ENCODE measurements at places on chromosomes 11 and 22.

GRCh38 chr11:3856856-3857553 is 1.5 kb downstream of the STIM1 start:
- no peak for DNase-seq

GRCh38 chr11:19344661-19345518 is 104.1 kb upstream of the E2F8 start:
- DNase-seq, result peak; percentile 52

DNA sequence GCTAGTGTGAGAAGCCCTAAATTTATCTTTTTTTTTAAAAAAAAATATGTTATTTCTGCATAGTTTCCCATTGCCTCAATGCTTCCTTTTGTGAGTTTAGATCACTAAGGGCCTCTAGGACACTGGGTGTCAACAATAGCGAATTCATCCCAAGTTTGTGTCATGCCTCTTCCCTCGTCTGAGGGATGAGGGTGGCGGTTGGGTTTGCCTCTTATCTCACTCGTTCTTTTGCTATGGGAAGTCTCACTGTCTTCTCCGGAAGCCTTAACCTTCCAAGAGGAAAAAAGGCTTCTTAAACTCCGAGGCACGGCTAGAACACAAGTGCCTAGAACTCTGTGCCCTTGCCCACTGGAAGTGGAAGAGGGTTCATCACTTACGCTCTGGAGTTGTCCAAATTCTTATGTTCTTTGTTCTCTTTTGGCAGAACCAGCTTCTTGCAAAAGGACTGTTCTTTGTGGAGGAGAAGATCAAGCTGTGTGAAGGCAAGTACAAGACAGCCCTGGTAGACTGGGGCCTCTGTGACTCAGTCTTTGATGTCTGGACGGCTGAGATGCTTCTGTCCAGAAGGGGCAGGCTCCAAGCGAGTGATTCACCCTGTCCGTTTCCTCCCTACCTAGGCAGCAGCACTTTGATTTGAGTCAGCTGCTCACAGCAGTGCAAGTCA is 78.5 kb downstream of the TRAF6 start:
- no peak for DNase-seq

DNA sequence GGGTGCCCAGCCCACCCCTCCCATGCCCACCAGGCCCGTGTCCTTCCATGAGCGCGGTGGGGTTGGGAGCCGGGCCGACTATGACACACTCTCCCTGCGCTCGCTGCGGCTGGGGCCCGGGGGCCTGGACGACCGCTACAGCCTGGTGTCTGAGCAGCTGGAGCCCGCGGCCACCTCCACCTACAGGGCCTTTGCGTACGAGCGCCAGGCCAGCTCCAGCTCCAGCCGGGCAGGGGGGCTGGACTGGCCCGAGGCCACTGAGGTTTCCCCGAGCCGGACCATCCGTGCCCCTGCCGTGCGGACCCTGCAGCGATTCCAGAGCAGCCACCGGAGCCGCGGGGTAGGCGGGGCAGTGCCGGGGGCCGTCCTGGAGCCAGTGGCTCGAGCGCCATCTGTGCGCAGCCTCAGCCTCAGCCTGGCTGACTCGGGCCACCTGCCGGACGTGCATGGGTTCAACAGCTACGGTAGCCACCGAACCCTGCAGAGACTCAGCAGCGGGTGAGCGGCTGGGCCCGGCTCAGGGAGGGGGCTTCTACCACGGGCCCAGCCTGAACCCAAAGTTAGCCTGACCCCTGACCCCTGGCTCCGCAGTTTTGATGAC is 3.0 kb downstream of the PKP3 start:
- no peak for DNase-seq

DNA sequence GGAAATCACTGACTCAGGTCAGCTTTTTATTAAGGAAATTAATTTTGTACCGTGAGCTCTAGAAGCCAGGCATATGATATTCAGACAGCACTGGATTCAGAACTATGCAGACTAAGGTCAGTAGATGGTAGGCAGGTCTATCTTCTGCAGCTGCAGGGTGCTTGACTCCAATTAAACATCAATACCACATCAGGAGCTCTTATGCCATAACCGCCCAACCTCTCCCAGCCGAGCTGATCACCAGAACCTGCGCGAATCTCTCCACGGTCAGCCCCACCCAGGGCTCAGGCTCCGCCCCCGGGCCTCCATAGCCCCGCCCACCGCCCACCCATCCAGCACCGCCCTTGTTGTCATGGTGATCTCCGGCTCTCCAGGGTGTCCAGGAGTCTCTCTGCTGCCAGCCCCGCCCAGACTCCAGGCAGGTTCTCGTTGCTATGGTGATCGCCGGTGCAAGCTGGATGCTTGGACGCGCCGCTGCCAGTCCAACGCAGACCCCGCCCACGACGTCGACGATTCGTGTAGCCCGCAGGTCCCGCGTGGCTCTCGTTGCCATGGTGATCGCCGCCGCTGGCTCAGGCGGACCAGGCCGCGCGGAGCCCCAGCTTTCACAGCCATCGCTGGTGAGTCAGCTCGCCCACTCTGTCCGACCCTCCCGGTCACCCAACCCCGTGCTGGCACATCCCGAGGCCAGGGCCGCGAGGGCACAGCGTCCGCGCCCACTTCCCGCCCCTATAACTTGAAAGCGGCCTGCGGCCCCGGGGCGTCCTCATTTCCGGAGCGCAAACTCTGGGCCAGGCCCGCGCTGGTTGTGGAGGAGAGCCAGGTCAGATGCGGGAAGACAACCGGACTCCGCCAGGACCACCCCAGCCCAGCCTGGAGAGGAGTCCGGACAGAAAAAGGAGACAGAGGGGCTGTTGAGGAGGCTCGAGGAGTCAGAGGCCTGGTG is at the start of gene RAB36:
TSS of gene RAB36 (plus strand) at position 546 of the 946 bp plus-strand sequence. CDS start 1,140 bp downstream, outside the sequence.
- DNase-seq, result peak; percentile 96

Measured in endothelial cell (in vitro differentiated cells).